GM23248 (cell line): ENCODE measurements at places on chromosomes 16 and 17.
A peak's percentile ranks its signal among the peaks of the same experiment; 100 is the strongest.

- H3K4me1 ChIP-seq: no peaks in the 10 kb centered on the region
- no peak overlapping the region for H3K27ac ChIP-seq
- H3K36me3 ChIP-seq: no peaks in the 10 kb centered on the region
- H3K27me3 ChIP-seq: no peaks in the 10 kb centered on the region
Observed at GRCh38 chr17:30219833-30220232, 15.7 kb downstream of the SLC6A4 start.

- H3K4me1 ChIP-seq: peaks cover 39% of the 10 kb centered on the region
- peak overlapping the region; percentile 66 for H3K4me3 ChIP-seq
- H3K27ac ChIP-seq: peak overlapping the region; percentile 96
- peak; percentile 59 for DNase-seq
- H3K27me3 ChIP-seq: no peaks in the 10 kb centered on the region
Observed at GRCh38 chr17:48546924-48547807, 2.3 kb upstream of the HOXB2 start.

- no peaks in the 10 kb centered on the region for H3K36me3 ChIP-seq
- H3K4me3 ChIP-seq: no peak overlapping the region
- DNase-seq: no peak
- H3K27me3 ChIP-seq: no peaks in the 10 kb centered on the region
Observed at GRCh38 chr17:16470265-16470664, 21.7 kb downstream of the LRRC75A start.

DNA sequence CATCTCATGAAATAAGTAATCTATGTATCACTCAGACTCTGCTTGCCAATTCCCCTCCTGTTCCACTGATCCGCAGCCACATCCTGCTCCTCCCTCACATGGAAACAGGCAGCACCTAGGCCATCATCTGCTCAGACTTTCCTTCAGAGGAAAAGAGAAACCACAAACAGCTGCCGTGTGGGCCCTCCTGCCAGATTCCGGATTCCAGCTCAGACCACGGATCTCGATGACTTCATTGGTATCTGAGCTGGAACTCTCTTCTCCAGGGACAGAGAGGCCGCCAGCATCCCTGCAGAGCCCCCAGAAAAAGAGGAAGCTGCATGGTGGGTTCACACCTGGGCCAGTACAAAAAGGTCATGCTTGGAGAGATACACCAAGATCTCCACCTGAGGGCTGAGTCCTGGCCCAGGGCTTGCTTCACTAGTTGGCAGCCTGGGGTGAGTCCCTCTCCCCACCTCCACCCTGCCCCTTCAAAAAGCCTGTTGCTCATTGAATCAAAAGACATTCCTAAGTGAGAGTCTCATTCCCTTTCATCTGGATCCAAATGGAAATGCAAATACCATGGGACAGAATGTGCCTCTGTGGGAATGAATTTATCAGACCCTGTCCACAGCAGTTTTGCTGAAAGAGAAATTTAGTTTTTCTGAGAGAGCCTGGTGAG is 47.2 kb downstream of the HOXB1 start:
- peak overlapping the region; percentile 94 for H3K27ac ChIP-seq
- no peaks in the 10 kb centered on the region for H3K36me3 ChIP-seq
- peaks cover 52% of the 10 kb centered on the region for H3K4me1 ChIP-seq
- peak; percentile 98 for DNase-seq
- no peaks in the 10 kb centered on the region for H3K27me3 ChIP-seq

DNA sequence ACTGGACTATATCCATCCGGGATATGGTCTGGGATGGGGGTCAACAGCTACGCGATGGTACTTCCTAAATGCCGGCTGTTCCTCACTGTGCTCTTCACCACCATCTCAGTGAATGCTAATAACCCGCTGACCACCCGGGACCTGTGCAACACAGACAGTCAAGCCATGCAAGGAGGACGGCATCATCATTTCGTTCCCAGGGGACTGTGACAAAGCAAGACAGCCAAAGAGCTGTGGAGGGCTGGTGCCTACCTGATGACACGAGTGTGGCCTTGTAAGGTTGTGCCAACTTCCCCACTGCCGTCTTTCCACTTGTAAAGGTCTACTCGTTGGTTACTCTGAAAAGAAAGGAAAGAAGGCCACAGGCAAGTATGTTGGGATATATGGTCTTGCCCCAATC is 33.7 kb downstream of the WDR59 start:
- peaks cover 10% of the 10 kb centered on the region for H3K36me3 ChIP-seq
- no peaks in the 10 kb centered on the region for H3K4me1 ChIP-seq
- no peaks in the 10 kb centered on the region for H3K27me3 ChIP-seq
- H3K27ac ChIP-seq: no peak overlapping the region
- DNase-seq: no peak

DNA sequence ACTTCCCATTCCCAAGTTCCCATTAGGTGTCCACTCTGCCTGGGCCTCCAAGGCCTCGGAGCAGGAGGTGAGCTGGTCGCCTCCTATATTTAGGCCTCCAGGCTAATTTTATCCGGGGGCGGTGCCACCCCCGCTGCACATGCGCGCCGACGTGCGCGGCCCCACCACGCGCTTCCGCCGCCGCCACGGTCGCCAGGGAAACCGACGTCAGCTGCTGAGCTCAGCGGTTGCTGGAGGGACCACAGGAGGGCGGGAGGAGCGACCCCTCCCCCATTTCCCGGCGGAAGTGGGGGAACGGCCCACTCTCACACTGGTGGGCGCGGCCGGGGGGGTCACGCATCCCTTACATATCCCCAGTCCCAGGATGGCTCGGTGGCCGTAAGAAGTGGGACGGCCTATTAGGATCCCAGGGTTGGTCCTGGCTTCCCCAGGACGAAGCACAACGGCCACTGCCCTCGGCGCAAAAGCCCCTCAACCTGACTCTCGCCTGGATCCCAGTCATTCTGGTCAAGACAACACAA is 1.0 kb downstream of the PER1 start:
- no peaks in the 10 kb centered on the region for H3K27me3 ChIP-seq
- peak overlapping the region; percentile 81 for H3K4me3 ChIP-seq
- H3K27ac ChIP-seq: peak overlapping the region; percentile 100
- DNase-seq: peak; percentile 93
- H3K36me3 ChIP-seq: peaks cover 9% of the 10 kb centered on the region; the same call in 1 of the 2 replicates

GRCh38 chr16:65306300-65306699 is 184.4 kb upstream of the CDH11 start:
- no peaks in the 10 kb centered on the region for H3K27me3 ChIP-seq
- H3K27ac ChIP-seq: no peak overlapping the region
- no peaks in the 10 kb centered on the region for H3K36me3 ChIP-seq

GRCh38 chr16:20768121-20768520 is 4.3 kb downstream of the ACSM3 start:
- no peak overlapping the region for H3K27ac ChIP-seq
- H3K27me3 ChIP-seq: no peaks in the 10 kb centered on the region
- no peak overlapping the region for H3K4me3 ChIP-seq

DNA sequence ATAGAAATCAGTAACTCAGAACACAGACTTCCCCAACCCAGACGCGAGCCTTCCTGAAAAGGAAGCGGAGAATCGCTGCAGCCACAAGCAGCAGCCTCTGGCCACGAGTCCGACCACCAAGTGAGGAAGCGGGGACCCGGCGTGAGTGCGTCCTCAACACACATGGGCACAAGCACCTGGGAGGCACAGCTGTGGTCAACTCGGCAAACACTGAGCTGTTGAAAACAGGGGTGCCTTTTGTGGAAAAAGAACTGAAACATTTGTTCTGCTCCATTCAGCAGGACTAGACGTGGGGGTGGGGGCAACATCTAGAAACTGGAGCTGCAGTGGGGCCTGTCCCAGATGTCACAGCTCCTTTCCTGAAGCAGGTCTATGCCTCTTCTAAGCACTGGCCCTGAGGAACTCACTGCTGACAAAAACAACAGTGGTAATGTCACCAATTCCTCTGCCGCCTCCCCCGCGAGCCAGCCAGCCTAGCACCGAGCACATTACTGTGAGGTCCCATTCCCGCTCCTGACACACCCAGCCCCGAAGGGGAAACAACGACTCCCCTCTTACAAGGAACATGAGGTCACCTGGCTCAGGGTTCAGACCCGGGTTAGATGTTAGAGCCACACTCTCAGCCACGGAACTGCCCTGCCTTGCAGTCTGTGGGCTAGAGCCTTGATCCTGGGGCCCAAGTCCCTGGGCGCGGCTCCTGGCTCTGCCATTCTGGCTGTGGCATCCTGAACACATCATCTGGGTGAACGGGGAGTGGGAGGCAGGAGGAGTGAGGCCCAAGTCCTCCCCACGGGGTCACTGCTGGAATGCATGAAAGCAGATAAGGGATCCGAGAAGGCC is 29.0 kb downstream of the KDM8 start:
- H3K27ac ChIP-seq: no peak overlapping the region
- no peak overlapping the region for H3K4me3 ChIP-seq
- H3K4me1 ChIP-seq: peaks cover 24% of the 10 kb centered on the region
- no peak for DNase-seq
- H3K27me3 ChIP-seq: no peaks in the 10 kb centered on the region

DNA sequence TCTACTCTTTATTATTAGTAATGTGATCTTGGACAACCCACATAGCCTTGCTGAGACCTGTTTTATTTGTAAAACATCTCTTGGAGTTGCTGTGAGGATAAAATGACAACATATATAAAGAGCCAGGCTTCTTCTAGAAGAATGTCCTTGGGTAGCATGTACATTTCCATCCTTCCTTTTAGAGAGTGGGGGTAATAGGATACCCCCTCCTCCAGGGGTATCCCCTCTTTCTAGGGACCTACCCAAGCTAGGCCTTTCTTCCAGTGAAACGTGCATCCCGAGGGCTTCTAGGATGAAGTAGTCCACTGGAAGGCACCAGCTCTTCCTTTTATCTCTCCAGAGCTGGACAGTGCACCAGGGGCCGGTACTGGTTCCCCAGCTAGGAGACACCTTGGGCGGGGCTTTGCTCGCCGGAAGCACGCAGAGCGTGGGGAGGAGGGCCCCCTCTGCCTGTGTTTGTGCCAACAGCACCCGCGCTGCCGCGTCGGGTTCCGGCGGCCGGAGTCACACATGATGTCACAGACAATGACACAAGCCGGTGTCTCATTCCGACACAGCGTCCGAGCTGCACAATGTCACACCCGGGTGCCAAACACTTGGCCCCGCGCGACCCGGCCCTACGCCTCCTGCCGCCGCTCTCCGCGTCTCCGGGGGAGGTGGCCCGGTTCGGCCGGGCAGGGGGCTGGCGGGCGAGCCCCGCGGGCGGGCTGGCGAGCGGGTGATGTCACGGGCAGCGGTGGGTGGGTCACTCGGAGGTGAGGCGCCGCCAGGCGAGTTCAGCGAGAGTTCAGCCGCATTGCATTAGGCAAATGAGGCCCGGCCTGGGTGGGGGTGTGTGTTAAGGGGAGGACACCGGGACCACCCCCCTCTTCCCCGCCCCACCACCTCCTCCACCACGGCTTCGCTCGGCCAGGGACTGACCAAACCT is 23.4 kb downstream of the GJD3 start:
- H3K4me1 ChIP-seq: peaks cover 23% of the 10 kb centered on the region; the same call in 1 of the 2 replicates
- no peaks in the 10 kb centered on the region for H3K36me3 ChIP-seq
- no peaks in the 10 kb centered on the region for H3K27me3 ChIP-seq
- peak; percentile 92 for DNase-seq
- H3K4me3 ChIP-seq: peak overlapping the region; percentile 84
- H3K27ac ChIP-seq: peak overlapping the region; percentile 83

DNA sequence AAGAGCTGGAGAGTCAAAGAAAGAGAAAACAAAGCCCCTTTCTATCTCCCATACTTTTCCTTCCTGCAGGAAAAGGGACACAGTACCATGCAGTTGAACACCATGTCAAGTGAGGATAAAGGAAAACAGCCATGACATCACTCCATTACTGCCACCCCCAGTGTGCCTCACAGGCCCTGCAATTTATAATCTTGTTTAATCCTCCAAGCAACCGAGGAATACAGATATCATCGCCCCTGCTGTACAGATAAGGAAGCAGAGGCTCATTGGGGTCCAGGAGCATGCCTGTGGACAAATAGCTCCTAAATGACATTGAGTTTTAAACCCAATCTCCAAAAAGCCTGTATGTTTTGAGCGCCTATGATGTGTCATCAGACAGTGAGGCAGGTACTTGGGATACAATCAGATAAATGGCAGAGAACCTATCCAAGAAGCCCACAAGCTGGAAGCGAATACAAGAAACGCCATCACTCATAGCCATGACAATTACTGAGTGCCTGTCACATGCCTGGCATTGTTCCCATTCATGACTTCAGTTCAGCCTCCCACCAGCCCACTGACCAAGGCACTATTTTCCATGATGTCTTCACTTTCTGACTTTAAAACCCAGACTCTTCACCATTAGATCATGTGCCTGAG is 45.5 kb downstream of the CPPED1 start:
- H3K4me1 ChIP-seq: no peaks in the 10 kb centered on the region
- H3K36me3 ChIP-seq: no peaks in the 10 kb centered on the region
- no peaks in the 10 kb centered on the region for H3K27me3 ChIP-seq
- no peak overlapping the region for H3K4me3 ChIP-seq
- no peak overlapping the region for H3K27ac ChIP-seq

DNA sequence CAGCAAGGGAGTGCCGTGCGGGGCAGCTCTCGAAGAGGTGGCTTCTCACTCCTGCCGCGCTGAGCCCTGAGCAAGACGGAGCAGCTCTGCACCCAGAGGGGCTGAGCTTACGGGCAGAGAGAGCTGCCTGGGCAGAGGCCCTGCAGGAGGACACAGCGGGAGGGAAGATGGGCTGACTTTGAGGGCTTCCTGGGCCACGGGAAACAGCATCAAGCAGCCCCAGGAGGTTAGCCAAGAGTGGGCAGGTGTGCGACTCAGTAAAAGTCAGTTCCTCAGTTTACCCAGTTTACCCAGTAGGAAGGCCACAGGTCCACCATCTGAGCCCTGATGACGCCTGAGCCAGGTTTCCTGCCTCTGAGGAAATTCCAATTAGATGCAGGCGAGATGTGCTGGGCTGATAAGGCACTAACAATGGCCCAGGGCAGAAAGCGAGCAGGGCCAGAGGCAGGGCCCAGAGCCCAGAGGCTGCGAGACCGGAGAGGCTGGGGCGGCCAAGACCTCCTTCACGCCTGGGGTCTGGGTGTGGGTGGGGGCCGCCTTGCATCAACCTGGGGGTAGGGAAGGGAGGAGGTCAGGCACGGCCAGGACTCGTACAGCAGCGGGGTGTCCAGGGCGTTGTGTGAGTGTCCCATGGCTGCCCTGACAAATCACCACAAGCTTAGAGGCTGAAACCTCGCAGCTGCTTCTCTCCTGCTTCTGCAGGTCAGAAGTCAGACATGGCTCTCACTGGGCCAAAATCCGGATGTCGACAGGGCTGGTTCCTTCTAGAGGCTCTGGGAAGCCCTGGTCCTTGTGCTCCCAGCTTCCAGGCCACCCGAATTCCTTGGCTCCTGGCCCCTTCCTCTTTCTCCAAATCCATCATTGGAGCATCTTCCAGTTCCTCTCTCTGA is 32.0 kb upstream of the CIBAR2 start:
- no peaks in the 10 kb centered on the region for H3K27me3 ChIP-seq
- DNase-seq: no peak
- no peaks in the 10 kb centered on the region for H3K36me3 ChIP-seq
- H3K27ac ChIP-seq: no peak overlapping the region
- H3K4me1 ChIP-seq: no peaks in the 10 kb centered on the region

GRCh38 chr17:69213059-69213813 is 15.4 kb downstream of the ABCA10 start:
- H3K27ac ChIP-seq: no peak overlapping the region
- H3K4me3 ChIP-seq: no peak overlapping the region
- DNase-seq: no peak
- no peaks in the 10 kb centered on the region for H3K27me3 ChIP-seq
